NCI-H1092 (cell line): ENCODE measurements at places on chromosomes 3 and 15.
A peak's percentile ranks its signal among the peaks of the same experiment; 100 is the strongest.

- DNase-seq, result no peak
Observed at GRCh38 chr3:123112232-123112631, 45.4 kb downstream of the PDIA5 start.

GRCh38 chr3:132004571-132004970 is 30.2 kb downstream of the CPNE4 start:
- DNase-seq, result no peak

DNA sequence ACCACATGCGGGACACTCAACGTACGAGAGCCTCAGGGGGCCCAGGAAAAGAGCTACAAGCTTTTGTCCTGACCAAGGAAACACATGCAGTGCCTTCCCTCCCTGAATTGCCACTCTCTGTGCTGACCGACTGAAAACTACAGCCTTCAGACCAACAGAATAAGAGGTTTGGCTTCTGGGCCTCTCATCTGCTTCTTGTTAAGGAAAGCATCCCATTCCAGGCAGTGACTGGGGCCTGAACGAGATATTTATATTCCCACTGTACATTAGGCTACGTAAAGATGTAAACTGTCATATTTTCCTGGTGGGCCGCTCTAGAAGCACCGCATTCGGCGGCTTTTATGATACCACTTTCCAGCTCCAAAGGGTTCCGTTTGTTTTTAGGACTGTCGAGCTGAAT is 208.9 kb upstream of the TPM1 start:
- DNase-seq, result no peak

DNA sequence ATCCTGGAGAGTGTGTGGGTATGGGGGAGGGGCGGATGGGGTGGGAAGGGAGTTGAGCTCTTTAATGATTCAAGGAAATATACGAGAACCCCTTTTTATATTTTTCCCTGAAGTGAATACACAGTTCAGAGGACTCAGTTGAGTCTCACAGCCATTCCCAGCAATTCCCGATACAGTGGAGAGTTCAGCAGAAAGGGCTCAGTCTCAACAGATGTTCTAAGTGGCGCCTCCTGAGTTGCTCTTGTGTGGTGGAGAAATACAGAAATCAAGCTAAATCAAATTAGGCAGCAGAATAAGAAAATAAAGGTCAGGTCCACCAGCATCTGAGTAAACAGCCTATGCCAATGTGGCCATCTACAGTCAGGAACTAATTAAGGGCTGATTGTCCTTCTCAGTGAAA is 372.1 kb downstream of the NR2F2 start:
- no peak for DNase-seq

- DNase-seq, result no peak
Observed at GRCh38 chr3:143672396-143673165, 175.7 kb downstream of the SLC9A9 start.

DNA sequence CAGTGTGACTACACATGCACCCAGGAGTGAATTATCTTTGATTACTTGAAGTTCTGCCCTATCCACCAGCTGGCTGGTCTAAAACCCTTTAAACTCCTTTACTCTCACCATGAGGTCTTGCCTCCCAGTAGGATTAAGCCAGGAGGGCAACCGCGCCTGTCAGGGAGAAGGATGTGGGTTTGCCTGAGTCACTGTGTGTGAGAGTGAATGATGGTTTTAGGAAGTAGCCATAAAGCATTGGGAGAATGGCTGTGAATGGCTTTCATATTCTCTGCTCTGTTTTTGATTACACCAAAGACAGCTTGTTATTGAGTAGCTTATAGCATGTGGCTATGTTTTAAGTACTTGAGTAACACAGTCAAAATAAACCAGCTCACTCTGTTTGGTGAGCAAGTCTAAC is 637.7 kb upstream of the TBL1XR1 start:
- DNase-seq, result no peak

GRCh38 chr3:39744746-39745145 is 64.7 kb upstream of the MYRIP start:
- DNase-seq, result no peak

- no peak for DNase-seq
Observed at GRCh38 chr3:193346259-193346658, 32.3 kb downstream of the ATP13A5 start.

DNA sequence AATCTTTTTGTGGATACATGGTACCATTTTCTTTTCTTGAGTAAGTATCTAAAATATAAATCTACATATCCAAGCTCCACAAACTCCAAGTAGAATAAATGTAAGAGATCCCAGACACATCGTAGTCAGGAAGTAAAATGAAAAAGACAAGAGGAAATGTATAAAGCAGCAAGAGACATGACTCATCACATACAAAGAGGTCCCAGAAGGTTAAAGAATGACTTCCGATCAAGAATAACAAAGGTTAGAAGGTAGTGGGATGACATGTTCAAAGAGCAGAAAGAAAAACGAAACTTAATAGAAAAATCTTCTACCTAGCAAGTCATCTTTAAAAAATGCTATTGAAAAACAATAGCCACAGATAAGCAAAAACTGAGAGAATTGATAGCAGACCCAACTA is 705.8 kb downstream of the NR2F2 start:
- DNase-seq, result no peak

- DNase-seq, result no peak
Observed at GRCh38 chr3:196645096-196645495, 5.6 kb downstream of the NRROS start.

DNA sequence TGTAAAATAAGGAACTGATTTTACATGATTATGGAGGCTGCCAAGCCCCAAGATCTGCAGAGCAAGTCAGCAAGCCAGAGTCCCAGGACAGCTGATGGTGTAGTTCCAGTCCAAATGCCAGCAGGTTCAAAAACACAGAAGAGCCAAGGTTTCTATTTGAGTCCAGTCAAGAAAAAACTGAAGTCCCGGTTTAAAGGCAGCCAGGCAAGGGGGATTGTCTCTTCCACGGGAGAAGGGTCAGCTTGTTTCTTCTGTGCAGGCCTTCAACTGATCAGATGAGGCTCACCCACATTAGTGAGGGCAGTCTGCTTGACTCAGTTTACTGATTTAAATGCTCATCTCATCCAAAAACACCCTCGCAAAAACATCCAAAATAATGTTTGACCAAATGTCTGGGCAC is 246.2 kb downstream of the PLCL2 start:
- DNase-seq, result no peak

DNA sequence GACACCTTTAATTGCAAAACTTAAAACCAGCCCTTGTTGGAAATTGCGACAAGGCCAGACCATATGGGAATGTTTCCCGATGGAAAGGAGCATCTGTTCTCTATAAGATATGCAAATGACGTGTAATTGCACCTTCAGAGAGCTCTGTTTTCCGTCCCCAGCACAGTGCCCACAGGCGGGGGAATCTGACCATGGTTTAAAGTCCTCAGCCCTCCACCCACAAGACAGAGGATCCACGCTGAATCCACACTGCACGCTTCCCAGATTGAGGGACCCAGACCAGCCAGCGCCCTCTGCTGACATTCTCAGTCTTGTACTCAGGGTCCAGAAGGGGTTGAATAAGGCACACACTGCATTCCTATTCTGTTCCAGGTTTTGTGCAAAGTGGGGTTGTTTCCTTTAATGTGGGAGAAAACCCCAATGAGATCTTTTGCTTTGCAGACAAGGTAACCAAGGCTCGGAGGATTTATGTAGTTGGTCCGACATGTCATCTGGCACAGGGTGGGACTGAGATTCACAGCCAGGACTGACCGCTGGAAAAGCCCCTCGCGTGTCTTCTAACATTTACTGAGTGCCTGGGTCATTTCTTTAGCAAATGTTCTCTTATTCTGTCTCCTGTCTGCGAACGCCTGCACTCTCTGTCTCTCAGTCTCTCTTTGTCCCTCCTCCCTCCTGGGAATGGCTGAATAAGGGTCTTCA is 36.8 kb upstream of the KLHL25 start:
- DNase-seq, result peak; percentile 7

DNA sequence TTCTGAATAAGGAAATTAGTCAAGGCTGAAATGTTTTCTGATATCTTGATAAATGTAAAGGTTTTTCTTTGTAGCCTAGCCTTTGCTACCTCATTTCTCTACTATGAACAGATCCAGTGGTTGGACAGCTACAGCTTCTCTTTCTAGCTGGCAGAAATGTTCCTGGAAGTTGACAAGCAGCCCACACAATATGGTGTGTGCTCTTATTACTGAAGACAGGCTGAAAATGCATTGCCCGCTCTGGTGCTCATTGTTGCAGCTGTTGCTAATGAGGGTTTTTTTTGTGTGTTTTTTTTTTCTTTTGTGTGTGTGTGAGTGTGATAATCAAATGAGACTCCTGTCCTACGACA is 844.3 kb upstream of the SEMA6D start:
- no peak for DNase-seq

DNA sequence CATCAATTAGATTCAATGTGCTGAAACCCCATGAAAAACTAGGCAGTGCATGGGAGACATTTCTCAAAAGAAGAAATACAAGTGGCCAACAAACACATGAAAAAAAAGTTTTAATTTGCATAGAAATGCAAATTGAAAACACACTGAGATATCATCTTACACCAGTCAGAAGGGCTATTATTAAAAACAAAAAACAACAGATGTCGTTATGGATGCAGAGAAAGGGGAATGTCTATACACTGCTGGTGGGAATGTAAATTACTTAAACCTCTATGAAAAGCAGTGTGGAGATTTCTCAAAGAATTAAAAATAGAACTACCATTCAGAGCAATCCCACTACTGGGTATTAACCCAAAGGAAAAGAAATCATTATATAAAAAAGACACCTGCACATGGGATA is 98.7 kb downstream of the CCNL1 start:
- DNase-seq, result no peak

- no peak for DNase-seq
Observed at GRCh38 chr15:85457392-85457968, 77.1 kb downstream of the AKAP13 start.

GRCh38 chr3:16890597-16891333 is 6.0 kb downstream of the PLCL2 start:
- DNase-seq, result no peak

DNA sequence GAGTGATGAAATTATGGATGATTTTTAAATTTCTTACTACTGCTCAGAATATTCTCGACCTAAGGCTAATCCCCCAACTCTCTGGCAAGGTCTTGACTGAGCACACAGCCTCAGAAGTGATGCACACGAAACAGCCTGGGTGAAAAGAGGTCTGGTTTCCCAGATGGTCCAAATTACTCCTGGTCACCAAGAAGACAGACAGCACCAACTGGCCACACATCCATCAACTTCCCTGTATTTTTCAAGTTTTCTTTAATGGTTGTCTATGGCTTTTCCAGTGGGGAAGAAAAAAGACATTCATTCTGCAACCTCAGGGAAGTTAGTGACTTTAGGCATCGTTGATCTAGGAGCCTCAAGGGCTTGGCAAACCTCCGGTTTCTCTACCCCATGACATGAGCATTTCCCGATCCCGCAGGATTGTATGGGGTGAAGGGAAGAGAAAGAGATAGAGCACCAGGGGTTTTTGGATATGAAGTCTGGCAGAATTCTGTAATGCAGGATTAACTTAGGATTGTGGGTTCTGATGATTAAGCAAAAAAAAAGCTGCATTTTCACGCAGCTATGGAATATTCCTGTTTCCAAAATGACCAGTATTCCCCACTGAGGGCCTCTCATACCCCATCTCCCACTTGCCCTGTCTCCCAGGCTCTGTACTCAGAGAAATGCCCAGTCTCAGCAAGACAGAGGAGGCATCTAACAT is 62.2 kb downstream of the UMPS start:
- DNase-seq, result no peak

DNA sequence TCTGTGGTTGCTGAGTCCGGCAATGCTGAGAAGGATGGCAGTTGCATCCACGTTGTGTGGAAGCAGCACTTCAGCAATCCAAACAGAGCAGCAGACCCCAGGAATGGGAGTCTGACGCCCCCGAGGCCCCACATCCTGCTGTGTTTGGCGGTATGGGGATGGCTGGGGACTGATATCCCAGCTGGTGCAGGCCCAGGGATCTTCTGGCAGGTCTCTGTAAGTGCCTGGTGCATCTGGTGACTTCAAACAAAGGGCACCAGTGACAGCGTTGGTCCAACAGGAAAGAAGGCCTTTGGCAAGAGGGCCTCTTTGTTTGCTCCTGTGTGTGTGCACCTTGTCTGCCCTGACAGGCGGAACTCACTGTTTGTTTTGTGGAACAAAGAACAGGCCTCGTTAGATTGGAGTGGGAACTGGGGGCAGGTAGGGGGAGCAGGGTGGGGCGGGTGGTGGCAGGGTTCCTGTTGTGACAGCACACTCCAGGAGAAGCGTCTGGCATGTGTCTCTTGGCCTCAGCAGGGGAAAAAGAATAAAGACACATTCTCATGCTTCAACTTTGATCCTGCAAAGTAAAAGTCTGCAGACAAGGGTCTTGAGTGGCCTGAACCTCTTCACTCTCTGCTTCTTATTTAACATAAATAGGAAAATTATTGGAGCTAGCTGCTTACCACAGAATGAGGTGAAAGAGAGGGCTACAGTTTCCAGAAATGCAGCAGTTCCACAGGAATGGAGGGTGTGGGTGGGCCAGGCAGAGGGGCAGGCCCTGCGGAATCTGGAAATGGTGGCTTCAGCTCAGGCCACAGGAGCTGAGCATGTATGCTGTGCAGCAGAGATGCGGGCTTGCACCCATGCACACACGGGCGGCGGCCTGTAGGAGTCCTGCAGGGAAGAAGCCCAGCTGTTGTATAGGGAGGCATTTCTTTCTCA is 94.5 kb upstream of the MYZAP start:
- peak; percentile 89 for DNase-seq
